Activated T-helper 2 cell treated with anti-CD3 and anti-CD28 coated beads, Interferon-gamma antibody, Interleukin-2, Interleukin-4, amounts not matched to agents 10 μg/mL and 5 μg/mL and 100 μg/mL, durations not matched to agents 14 hours and 24 hours and 36 hours (primary cell): ENCODE measurements at places on chromosomes 11 and 22.

DNA sequence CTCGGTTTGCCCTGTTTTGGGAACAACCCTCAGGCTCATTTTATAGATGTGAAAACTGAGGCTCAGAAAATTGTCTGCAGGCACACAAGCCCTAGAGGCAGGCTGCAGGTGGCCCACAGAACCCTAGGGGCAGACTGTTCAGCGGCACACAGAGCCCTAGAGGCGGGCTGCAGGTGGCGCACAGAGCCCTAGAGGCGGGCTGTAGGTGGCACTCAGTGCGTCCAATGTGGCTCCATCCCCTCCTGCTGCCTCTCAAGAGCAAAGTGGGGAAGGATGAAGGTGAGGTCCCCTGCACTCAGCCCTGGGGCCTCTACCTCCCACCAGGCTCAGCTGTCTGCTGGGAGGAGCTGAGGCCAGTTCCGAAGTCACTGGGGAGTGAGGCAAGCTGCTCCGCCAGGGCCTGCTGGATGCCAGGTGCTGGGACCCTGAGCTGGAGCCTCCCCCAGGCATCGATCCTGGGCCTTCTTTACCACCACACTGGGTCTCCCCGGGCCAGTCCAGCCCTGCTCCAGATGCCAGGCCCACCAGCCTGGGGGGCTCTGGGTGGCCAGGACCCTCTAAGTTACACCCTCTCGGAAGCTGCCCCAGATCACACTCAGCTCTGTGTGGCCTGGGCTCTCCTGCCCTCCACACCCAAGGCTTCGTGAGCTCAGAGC lies 2.3 kb downstream of the ACY3 start:
- H3K36me3 ChIP-seq, result no peaks in the 10 kb centered on the region
- DNase-seq, result peak; percentile 33
- no peak overlapping the region for H3K4me3 ChIP-seq
- H3K27ac ChIP-seq, result no peak overlapping the region

DNA sequence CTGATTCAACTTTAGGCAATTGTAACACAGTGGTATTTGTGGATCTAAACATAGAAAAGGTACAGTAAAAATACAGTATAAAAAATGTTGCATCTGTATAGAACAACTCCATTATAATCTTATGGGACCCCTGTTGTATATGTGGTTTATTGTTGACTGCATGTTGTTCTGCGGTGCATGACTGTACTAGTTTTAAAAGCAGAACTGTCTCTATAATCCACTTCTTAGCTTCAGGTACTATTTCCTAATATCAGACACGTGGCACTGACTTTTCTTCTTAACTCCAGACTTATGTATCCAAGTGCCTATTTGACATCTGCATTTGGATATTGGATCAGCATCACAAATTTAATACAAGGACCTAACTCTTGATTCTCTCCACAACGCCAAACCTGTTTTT lies 41.1 kb downstream of the PACS1 start:
- no peak for DNase-seq
- H3K4me3 ChIP-seq, result no peak overlapping the region
- no peak overlapping the region for H3K27ac ChIP-seq

GRCh38 chr11:94493281-94494125 lies at the start of the genes ANKRD49 and MRE11:
Gene ANKRD49, plus strand, starts transcription at chr11:94493984. Its CDS starts 2,710 bp downstream, at chr11:94496694.
Gene MRE11, minus strand, starts transcription at chr11:94493844. Its CDS starts 1,043 bp downstream, at chr11:94492801.
- H3K27ac ChIP-seq, result peak within 1 kb of the TSS; percentile 92
- H3K36me3 ChIP-seq, result peaks cover 38% of the 10 kb centered on the region
- DNase-seq, result peak; percentile 96
- H3K4me1 ChIP-seq, result peaks cover 23% of the 10 kb centered on the region

- no peak for DNase-seq
- peaks cover 39% of the 10 kb centered on the region for H3K4me1 ChIP-seq
- no peaks in the 10 kb centered on the region for H3K27me3 ChIP-seq
- peaks cover 56% of the 10 kb centered on the region for H3K36me3 ChIP-seq
- H3K4me3 ChIP-seq, result peak overlapping the region; percentile 99
These were observed 382 bp downstream of the C11orf54 start for GRCh38 chr11:93741882-93742226.

- peaks cover 4% of the 10 kb centered on the region for H3K4me1 ChIP-seq
- peaks cover 15% of the 10 kb centered on the region for H3K27me3 ChIP-seq
- H3K4me3 ChIP-seq, result no peak overlapping the region
- DNase-seq, result no peak
- no peaks in the 10 kb centered on the region for H3K36me3 ChIP-seq
These were observed 7.4 kb downstream of the HBG1 start for GRCh38 chr11:5242208-5242607.

DNA sequence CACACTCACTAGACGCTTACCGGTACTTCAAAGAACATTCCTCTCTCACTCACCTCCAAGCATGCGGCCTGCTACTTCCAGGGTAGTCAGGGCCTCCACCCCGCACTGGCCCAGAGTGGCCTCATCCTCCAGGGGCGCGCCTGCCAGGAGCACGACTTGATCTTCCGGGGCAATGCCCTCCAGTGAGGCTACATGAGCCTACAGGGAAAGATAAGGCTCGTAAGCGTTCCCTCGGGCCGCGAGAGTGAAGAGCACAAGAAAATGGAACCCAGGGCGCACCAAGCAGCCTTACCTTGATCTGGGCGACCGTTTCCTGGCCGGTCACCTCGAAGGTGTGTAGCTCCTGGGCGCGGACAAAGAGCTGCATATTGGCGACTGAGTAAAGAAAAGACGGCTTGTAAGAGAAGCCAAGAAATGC lies 478 bp downstream of the FAU start:
- H3K27me3 ChIP-seq, result no peaks in the 10 kb centered on the region
- peak overlapping the region; percentile 100 for H3K4me3 ChIP-seq
- peak; percentile 24 for DNase-seq
- H3K27ac ChIP-seq, result peak overlapping the region; percentile 98

DNA sequence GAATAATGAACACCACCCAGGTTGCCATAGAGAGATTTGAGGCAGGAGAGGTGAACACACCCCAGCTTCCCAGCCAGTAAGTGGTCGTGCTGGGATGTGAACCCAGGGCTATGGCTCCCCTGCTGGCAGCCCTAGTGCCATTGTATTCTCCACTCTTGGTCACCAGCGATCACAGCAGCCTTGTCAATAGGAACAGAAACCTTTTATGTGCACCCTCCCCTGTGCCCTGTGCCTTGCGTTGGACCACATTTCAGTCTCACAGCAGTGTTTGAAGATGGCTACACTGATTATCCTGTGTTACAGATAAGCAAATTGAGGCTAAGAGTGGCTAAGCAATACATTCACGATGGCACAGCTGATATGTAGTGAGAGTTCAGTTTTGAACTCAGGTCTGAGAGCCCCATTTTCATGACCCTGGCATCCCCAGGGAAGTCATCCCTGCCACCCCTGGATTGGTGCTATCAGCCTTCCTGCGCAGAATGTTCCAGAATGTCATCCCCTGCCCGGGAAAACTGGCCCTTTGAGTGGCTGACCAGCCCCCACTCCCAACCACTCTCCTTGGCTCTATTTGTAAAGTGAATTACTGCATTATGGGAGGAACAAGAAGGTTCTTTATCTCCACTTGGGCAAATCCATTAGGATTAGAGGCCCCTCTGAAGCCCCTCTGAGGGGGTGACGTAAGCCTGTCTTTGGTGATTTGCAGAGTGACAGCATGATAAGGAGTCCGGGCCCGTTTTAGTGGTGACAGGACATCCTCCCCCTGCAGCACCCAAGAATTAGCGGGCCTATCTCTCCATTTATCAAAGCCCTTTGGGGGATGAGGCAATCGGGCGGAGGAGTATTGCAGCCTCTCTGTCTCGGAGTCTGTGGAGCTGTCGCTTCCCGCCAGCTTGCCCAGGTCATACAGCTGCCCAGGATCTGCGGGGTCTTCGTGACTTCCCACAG lies 30.9 kb downstream of the SMIM38 start:
- DNase-seq, result no peak
- H3K27me3 ChIP-seq, result no peaks in the 10 kb centered on the region
- peaks cover 3% of the 10 kb centered on the region for H3K4me1 ChIP-seq

DNA sequence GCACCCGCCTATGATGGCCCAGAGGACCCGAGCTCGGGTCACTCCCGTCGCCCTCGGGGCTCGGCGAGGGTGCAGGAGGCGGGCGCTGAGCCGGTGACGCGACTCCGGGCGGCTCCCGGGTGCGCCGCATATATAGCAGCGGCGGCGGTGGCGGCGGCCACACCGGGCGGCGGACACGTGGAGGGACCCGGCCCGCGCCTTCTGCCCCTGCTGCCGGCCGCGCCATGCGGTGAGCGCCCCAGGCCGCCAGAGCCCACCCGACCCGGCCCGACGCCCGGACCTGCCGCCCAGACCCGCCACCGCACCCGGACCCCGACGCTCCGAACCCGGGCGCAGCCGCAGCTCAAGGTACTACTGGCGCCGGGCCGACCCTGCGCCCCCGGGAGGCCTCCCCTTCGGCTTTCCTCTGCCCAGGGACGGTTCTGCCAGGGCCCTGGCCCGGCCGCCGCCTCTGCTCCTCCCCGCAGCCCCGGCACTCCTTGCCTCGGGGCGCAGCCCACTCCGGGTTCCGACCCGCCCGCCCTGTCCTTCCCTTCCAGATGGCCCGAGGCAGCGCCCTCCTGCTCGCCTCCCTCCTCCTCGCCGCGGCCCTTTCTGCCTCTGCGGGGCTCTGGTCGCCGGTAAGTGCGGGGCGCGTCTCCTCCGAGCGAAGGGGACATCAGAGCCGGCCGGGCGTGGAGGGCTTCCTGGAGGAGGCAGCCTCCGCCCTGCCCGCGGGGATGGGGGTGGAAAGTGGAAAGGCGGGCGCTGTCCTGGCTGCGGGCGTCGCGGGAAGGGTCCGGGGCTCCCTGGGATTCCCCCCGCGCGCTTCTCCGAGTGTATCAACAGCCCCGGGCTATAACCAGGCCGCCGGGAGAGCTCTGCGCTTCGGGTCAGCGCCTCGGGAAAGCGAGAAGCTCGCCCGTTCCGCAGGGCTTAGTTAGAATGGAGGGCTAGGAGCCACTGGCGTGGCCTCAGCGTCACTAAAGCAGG lies at the start of gene GAL:
Gene GAL, plus strand, starts transcription at position 160 of the 972 bp plus-strand sequence. Its CDS starts 380 bp downstream, at position 540.
- no peak within 1 kb of the TSS for H3K4me3 ChIP-seq
- peaks cover 3% of the 10 kb centered on the region for H3K4me1 ChIP-seq
- H3K27ac ChIP-seq, result no peak within 1 kb of the TSS
- H3K36me3 ChIP-seq, result no peaks in the 10 kb centered on the region
- DNase-seq, result no peak

DNA sequence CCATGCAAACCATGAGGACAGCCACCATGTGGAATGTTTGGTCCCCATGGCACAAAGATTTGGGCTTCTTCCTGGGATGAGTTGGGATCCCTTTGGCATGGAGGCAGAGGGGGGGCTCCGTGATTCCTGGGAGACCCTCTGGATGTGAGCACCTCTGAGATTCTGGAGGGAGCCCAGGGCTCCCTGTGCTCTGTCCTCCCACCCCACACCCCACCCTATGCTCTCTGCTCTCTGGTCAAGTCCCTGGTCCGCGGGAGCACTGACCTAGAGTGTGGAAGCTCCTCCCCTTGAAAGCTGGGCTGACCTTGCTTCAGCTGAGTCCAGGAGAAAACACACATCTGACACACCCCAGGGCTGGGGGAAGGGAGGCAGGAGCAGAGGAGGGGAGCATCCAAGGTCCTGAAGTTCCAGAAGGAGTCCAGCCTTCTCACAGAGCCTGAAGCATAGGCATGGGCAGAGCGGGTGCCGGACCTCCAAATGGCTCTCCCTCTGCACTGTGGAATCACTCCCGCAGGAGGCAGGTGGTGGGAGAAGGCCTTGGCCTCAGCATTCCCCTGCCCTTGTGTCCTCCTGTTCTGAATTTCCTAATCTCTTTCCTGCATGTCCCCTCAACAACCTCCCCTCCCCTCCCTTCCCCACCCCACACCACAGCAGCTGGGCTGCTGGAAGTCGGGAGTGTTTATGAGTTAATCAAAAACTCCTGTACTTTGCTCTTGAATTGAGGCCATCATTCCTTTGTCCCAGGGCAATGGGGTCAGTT lies 25.7 kb upstream of the OAF start:
- DNase-seq, result no peak
- H3K4me3 ChIP-seq, result no peak overlapping the region
- H3K36me3 ChIP-seq, result no peaks in the 10 kb centered on the region
- no peak overlapping the region for H3K27ac ChIP-seq

- no peaks in the 10 kb centered on the region for H3K27me3 ChIP-seq
- peaks cover 70% of the 10 kb centered on the region for H3K36me3 ChIP-seq
- peak overlapping the region; percentile 47 for H3K27ac ChIP-seq
- H3K4me1 ChIP-seq, result peaks cover 31% of the 10 kb centered on the region
- no peak overlapping the region for H3K4me3 ChIP-seq
These were observed 1.9 kb upstream of the C22orf39 start for GRCh38 chr22:19449422-19449767.

DNA sequence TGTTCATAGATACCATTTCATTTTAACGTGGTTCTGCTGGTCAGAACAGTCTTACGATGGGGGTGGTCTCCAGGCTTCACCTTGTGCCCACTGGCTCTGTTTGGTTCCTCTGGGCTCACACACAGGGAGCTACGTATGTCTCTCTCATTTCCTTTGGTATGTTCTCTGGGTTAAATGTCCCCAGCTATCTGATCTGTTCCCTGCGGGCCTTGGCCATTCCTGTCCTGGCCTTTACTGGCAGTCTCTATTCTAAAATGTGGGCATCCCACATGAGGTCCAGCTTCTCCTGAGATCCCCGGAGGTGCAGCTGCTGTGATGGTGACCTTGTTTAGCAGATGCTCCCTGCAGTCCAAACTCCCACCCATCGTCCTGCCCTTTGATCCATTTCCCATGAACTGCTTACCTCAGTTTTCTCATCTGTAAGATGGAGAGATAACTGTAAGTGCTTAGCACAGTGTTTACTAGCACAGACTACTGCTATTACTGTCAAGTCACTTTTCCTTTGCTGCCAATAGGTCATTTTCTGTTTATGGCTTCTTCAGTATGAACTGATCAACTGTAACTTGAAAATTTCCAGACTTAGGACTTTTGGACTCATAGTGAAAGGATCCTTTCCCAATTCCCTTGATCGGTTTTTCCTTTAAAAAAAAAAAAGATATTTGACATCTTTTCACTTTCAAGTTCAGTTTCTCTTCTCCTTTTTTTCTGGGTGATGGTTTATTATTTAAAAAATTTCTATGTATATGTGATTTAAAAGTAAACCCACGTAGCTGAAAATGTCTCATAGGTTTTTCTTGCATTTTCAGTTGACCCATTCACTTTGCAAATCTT lies 92.9 kb downstream of the PTPRJ start:
- peak overlapping the region; percentile 49 for H3K4me3 ChIP-seq
- DNase-seq, result no peak
- H3K36me3 ChIP-seq, result peaks cover 52% of the 10 kb centered on the region
- peaks cover 36% of the 10 kb centered on the region for H3K4me1 ChIP-seq

- no peaks in the 10 kb centered on the region for H3K4me1 ChIP-seq
- no peak for DNase-seq
- no peak overlapping the region for H3K27ac ChIP-seq
- peaks cover 10% of the 10 kb centered on the region for H3K27me3 ChIP-seq
These were observed 121.5 kb upstream of the TEAD1 start for GRCh38 chr11:12552692-12553091.
